CD4-positive, alpha-beta T cell treated with Interleukin-4 for 1 hour (primary cell): ENCODE measurements at places on chromosomes 5 and 9.
A peak's percentile ranks its signal among the peaks of the same experiment; 100 is the strongest.

GRCh38 chr5:176658007-176658599 lies 10.8 kb downstream of the TSPAN17 start:
- peak; percentile 64 for DNase-seq

GRCh38 chr5:66860199-66860975 lies 264.2 kb downstream of the MAST4 start:
- DNase-seq: no peak

GRCh38 chr5:611731-612486 lies at the start of gene CEP72:
Gene CEP72, plus strand, starts transcription at chr5:612340. Its CDS starts 22 bp downstream, at chr5:612362.
- DNase-seq: peak; percentile 93

DNA sequence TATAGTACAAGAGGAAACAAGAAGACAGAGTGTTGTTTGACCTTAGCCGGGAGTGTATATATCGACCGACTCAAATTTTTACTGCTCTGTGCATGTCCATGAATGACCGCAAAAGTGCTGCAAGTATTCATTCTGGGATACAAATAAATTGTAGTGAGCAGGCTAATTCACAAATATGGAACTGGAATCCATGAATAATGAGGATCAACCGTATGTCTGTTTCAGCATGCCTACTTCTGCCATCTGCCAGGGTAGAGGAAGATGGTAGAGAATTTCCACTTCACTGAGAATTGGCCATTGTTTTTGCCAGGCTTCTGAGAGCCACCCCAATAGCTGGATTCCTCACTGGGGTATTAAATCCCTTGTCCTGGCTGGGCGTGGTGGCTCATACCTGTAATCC lies 8.5 kb upstream of the RALGPS1 start:
- DNase-seq: no peak

- DNase-seq: no peak
These were observed 12.1 kb upstream of the DMAC1 start for GRCh38 chr9:7811677-7812076.

DNA sequence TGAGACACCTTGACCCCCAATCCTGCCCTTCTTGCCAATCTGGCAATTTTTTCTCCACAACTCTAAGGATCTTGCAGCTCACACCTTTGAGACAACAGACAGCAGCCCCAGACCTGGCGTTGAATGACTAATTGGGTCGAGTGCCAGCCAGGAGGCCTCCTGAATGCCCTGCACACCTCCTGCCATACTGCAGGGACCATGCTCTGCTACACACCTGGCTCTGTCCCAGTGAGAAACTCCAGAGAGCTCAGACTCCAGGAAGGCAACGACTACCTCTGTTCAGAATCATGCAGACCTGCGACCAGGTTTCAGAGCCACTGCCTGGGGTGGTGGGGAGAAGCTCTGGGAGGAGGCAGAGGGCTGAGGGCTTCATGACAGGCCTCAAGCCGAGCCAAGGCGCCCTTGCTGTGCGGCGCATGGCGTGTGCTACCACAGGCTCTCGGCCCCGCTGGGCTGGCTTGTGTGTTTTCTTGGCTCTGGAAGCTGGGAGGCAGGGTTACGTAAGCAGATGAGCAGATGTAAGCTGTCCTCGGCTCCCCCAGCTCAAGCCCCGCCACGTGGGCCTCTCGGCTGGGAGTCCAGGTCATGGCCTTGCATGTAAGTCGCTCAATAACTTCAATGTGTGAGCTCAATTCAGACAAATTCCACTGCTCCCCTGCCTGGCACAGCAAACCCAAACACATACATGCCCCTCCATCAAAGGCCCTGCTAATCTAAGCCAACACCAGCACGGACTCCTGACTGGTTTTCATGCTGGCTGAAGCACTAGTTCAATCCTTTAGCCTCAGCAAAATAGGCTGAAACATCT lies 27.5 kb downstream of the B4GALT1 start:
- no peak for DNase-seq

DNA sequence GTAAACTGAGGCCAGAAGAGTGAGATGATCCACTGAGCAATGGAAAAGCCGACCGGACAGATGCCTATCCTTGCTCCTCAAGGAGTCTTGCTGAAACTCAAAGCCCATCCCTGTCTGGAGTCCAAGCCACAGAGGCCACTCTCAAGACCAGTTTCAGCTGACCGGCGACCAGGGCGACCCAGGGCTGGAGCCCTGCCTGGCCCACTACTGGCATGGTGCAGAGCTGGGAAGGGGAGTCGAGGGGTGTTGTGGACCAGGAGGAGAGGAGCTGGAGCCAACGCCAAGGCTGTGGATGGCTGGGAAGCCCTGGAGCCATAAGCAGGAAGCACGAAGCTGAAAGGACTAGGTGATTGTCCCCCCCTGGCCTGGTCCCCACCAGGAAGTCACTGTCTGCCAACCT lies 22.1 kb downstream of the FAM163B start:
- no peak for DNase-seq

- no peak for DNase-seq
These were observed 723.1 kb upstream of the RIOK2 start for GRCh38 chr5:97906135-97906534.

GRCh38 chr5:88799938-88800535 lies 82.9 kb downstream of the MEF2C start:
- DNase-seq: no peak

DNA sequence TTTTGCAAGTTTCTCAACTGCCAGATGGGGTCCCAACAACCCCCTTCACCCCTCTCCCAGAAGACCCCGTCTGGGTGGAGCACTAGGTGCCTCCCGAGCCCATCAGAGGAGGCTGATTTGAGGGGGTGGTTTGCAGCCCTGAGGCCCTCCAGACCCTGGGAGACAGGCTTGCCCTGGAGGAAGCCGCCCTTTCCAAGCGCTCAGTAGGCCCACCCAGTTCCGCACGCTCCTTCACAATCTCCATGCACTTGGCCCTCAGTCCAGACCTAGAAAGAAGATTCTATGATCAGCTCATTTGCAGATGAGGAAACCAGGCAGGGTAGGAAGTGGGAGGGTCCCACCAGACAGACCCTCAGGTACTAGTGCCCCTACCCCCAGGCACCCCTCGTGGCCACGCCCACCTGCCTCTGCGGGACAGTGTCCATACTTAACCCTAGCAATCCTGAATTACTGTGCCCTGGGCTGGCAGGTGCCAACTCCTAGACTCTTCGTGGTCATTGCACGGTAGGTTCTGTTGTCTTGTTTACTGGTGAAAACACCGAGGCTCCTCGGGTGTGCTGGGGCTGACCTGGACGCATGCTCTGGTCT lies 22.3 kb downstream of the OR2V1 start:
- no peak for DNase-seq

- DNase-seq: peak; percentile 28
These were observed 6.2 kb upstream of the CD180 start for GRCh38 chr5:67202828-67203227.

GRCh38 chr9:127912882-127913281 lies 4.0 kb downstream of the ST6GALNAC4 start:
- DNase-seq: no peak

GRCh38 chr9:5953743-5954707 lies 61.4 kb downstream of the RANBP6 start:
- DNase-seq: no peak

DNA sequence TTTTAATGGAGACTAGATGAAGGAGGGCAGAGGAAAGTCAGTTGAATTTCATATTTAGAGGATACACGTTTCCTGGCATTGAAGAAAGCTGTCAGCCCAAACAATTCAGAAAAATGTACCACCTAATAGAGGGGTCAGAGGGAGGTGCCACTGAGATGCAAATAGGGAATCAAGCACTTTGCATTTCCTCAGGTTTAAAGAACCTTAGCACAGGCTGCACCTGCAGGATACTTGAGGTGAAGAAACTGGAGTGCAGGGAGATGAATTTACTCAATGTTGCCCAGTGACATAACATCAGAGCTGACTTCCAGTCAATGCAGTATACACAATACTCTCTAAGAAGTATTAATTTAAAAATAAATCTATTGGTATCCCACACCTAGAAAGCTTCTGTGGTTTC lies 67.0 kb upstream of the MAST4 start:
- no peak for DNase-seq

DNA sequence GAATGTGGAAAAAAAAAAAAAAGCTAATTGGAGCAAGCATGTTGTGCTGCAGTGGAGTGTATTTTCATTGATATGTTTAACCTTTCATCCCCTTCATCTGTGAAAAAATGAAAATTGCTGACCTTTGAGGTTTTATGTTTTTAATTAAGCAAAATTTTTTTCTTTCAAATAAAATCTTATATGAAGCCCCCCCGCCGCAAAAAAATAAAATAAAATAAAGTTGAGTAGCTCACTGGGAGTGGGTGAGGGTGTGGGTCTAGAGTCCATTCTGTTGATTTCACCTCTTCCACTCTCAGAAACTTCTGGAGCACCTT lies 43.3 kb downstream of the TEK start:
- DNase-seq: no peak

- no peak for DNase-seq
These were observed 29.5 kb downstream of the C5orf15 start for GRCh38 chr5:133938929-133939328.

GRCh38 chr5:28516722-28517121 lies 1478.3 kb upstream of the CDH9 start:
- DNase-seq: no peak

- DNase-seq: no peak
These were observed 232.3 kb upstream of the TRPM3 start for GRCh38 chr9:71353720-71354119.

DNA sequence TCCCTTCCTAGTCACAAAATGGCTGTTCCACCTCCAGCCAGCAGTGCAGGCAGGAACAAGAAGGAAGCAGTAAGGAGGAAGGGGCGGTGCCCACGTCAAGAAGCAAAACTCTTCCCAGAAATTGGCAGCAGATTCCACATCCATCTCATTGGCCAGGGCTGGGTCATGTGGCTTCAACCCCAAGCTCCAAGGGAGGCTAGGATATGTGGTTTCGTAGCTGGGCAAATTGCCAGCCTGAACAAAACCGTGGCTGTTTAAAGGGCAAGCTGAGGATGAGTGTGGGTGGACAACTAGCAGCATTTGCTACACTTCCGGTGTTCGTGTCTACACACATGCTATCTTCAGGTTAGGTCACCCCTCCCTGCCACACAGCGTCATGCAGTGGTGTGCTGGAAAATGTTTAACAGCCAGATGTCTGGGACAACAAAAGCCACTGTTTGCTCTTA lies 92.1 kb upstream of the MAP1B start:
- no peak for DNase-seq

DNA sequence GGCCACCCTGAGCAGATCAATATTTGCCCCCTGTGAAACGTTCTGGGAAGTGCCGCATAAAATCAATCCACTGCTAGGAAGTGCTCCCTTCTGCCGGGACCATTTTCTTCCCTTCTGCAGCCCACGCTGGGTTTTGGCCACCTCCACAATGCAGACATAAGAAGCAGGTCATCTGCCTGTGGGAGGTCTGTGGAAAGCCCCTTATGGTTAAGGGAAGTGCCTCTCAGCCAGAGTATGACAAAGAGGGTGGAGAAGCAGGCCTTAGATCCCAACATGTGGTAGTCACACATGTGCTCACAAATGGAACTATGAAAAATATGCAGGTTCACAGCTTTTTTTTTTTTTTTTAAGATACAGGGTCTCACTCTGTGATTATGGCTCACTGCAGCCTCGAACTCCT lies 82.8 kb downstream of the SLC1A3 start:
- DNase-seq: no peak

- no peak for DNase-seq
These were observed 784 bp upstream of the MSANTD3 start for GRCh38 chr9:100426189-100426529.

- no peak for DNase-seq
These were observed 172.5 kb downstream of the CRB2 start for GRCh38 chr9:123528501-123528900.
